ENCODE measurements at places on chromosomes 7 and 10. TPM values are rescaled to one million over a fixed set of nuclear protein-coding genes. Genes with fewer than 3 reads are reported as not detected.

GRCh38 chr10:86580521-86580891 is 58.9 kb upstream of the WAPL start:
- no peaks in the 10 kb centered on the region for H3K27me3 ChIP-seq
- H3K4me3 ChIP-seq, result no peak overlapping the region
- no peak overlapping the region for H3K27ac ChIP-seq
- no peaks in the 10 kb centered on the region for H3K36me3 ChIP-seq
- peaks cover 3% of the 10 kb centered on the region for H3K4me1 ChIP-seq

PRKRIP1 gene
- total RNA-seq, result 23.6 TPM

CYP2C9 gene
- not detected for total RNA-seq

GRCh38 chr10:102504179-102504975 is 605 bp downstream of the SUFU start:
- H3K4me3 ChIP-seq, result peak overlapping the region; percentile 91
- H3K4me1 ChIP-seq, result peaks cover 9% of the 10 kb centered on the region
- no peak for DNase-seq
- no peaks in the 10 kb centered on the region for H3K36me3 ChIP-seq
- no peaks in the 10 kb centered on the region for H3K27me3 ChIP-seq
- peak overlapping the region; percentile 66 for H3K27ac ChIP-seq

HECW1 gene
- not detected for total RNA-seq

- no peak overlapping the region for H3K27ac ChIP-seq
- no peaks in the 10 kb centered on the region for H3K4me1 ChIP-seq
- H3K4me3 ChIP-seq, result no peak overlapping the region
- no peaks in the 10 kb centered on the region for H3K36me3 ChIP-seq
- no peaks in the 10 kb centered on the region for H3K27me3 ChIP-seq
These were observed 4.7 kb downstream of the BLVRA start for GRCh38 chr7:43763183-43763582.

Measured in ascending aorta (tissue), 2 donors.